ENCODE measurements at places on chromosomes 7 and 10.

GRCh38 chr7:20510573-20510900 lies 104.9 kb upstream of the ABCB5 start:
- no peak for DNase-seq

GRCh38 chr7:102061354-102061945 lies 225.2 kb upstream of the SH2B2 start:
- DNase-seq, result no peak

GRCh38 chr10:60703266-60704041 lies 74.8 kb upstream of the CDK1 start:
- DNase-seq, result no peak

GRCh38 chr10:30756896-30757295 lies 127.3 kb upstream of the LYZL2 start:
- no peak for DNase-seq

DNA sequence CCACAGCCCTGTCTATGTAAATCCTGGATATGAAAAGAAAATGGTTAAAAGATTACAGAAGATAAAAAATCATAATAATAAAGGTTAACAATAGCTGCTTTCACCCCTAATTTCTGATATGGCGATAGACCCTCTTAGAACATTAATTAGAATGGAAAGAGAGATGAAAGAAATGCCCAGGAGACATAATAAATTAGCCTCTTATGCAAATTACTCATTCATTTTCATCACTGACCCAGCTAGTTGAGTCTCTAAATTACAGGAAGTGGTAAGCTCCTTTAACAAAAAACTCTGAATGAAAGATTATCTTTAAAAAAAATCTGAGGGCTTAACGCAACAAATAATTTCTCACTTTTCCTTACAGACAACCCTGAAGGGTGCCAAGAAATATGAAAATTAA lies 12.4 kb downstream of the GFRA1 start:
- no peak for DNase-seq

DNA sequence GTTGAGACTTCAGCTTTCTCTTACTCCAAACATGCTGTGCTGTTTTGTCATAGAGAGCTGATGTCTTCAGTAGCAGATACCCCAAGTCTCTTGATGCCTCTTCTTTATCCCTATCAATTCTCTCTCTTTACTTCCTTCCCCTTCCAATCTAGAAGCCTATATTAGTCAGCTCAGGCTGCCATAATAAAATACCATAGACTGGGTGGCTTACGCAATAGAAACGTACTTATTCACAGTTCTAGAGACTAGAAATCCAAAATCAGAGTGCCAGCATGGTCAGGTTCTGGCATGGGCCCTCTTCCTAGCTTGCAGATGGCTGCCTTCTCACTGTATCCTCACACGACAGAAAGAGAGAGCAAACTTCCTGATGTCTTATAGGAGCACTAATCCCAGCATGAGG lies 9.0 kb upstream of the GARS1 start:
- no peak for DNase-seq
